ENCODE measurements at places on chromosomes 16 and 17.

GRCh38 chr16:86016201-86016965 lies 117.4 kb downstream of the IRF8 start:
- DNase-seq, result no peak

DNA sequence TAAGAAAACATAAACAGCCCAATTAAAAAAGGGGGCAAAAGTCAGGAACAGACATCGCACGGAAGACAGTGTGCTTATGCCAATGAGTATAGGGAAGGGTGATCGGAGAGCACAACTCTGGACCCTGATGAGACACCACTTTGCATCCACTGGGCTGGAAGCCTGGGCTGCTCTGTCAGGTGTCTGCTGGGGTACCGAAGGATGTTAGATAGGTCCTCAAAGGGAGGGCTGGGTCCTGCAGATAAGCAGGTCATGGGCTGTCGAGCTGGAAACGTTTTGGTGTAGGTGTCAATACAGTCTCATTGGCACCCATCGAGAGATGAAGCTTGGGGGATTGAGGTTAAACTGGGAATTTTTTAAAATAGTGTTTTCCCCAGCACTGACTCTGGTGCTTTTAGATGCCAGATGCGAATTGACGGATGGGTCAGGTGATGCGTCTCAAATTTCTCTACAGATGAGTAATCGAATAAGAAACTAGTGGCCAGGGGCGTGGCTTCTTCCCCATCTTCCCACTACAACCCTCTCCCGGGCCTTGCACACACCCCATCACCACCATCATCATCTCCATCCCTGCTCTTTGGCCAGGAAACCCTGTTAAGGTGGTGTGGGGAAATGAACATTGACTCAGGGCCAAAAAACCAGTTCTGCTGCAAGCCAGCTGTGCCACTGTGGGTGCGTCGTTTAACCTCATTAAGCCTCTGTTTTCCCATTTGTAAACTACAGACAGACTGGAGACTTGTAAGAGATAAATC lies 47.8 kb upstream of the IRF8 start:
- DNase-seq, result no peak

GRCh38 chr17:35898283-35899070 lies 18.3 kb upstream of the CCL5 start:
- DNase-seq, result peak; percentile 65

DNA sequence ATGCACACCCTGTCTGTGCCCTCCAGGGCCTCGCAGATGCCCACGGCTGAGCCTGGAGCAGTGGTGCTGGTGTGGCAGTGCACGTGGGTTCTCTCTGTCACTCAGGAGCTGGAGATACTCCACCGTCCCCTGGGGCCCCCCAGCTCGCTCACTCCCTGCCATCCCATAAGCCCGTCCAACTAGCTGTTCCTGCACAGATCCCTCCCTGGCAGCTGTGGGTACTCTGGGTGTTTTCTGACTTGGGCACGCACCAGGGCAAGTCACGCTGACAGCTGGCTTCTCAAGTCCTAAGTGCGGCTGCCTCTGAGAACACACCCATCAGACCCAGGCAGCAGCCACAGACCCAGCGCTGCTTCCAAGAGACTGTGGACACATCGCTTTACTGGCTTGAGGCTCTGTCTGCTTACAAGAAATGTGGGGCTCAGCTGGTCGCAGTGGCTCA lies 25.4 kb upstream of the ITGB4 start:
- DNase-seq, result no peak

- peak; percentile 45 for DNase-seq
Observed at GRCh38 chr16:67311607-67312488, 14.7 kb downstream of the KCTD19 start.

GRCh38 chr17:57397402-57397801 lies 141.1 kb downstream of the MSI2 start:
- DNase-seq, result no peak
